ENCODE measurements at places on chromosomes 16 and 17.

GRCh38 chr17:77345260-77345910 is 204.6 kb downstream of the SEC14L1 start:
- no peak for DNase-seq

DNA sequence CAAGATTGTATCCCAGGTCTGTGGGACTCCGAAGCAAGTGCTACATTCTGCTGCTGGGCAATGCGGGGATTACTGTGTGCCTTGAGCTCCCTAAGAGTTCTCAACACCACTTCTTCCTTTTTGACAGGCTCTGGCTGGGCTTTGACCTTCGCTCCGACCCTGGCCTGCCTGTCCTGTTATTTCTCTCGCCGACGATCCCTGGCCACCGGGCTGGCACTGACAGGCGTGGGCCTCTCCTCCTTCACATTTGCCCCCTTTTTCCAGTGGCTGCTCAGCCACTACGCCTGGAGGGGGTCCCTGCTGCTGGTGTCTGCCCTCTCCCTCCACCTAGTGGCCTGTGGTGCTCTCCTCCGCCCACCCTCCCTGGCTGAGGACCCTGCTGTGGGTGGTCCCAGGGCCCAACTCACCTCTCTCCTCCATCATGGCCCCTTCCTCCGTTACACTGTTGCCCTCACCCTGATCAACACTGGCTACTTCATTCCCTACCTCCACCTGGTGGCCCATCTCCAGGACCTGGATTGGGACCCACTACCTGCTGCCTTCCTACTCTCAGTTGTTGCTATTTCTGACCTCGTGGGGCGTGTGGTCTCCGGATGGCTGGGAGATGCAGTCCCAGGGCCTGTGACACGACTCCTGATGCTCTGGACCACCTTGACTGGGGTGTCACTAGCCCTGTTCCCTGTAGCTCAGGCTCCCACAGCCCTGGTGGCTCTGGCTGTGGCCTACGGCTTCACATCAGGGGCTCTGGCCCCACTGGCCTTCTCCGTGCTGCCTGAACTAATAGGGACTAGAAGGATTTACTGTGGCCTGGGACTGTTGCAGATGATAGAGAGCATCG is 2.4 kb downstream of the SLC16A13 start:
- no peak for DNase-seq

DNA sequence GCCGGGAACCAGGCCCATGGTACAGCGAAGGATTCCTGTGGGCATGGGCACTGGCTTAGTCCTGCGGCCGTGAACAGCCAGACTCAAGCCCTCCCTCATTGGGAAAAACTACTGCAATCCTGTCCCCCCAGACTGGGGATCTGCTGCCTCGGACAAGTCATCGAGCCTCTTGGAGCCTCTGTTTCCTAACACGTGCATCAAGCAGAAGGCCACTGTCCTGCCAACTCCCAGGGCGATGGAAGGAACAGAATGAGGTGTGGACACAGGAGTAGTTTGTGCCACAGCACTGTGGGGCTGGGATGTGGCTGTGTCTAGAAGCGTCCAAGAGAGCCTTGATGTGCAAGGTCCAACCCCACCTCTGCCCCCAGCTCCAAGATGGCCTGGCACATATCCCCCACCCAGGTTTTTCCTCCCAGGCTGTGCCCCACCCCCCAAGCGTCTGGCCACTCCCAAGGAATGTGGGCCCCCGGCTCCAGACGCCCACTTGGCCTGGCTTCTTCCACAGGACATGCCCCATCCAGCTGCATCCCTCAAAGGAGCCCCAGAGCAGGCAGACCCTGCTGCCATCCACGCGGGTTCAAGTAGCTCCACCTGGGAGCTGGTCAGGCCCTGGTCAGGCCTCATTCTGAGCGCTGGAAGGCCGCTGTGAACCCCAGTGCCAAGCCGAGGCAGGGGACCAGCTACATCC is 3.4 kb downstream of the CAMKK1 start:
- DNase-seq = no peak

DNA sequence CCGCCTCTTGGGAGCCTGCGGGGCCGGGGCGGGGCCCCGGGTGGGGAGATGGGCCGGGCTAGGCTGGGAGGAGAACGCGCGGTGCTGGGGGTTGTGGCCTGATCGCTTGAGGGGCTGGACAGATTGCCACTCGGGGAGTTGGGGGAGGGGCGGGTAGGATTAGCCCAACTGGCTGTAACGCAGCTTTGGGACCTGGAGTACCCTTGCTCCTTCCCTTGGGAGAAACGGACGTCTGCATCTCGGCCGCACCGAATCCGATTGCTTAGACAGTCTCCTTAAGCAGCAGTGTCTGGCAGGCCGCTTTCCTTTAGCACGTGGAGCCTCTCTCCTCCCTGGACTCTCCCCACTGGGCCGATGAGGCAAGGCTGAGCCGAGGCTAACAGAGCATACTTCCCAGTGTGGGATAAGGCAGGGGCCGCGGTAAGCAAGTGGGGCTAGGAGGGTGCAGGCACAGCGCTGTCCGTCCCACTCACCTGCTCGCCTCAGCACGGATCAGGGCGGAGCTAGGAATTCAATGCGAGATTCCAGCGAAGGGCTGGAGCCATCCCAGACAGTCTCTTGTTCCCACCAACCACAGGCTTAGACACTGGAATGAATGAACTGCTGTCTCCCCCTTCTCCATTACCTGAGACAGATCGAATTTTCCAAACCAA is 540 bp upstream of the ACLY start:
- DNase-seq = no peak
